ENCODE measurements at places on chromosomes 16 and 17.

DNA sequence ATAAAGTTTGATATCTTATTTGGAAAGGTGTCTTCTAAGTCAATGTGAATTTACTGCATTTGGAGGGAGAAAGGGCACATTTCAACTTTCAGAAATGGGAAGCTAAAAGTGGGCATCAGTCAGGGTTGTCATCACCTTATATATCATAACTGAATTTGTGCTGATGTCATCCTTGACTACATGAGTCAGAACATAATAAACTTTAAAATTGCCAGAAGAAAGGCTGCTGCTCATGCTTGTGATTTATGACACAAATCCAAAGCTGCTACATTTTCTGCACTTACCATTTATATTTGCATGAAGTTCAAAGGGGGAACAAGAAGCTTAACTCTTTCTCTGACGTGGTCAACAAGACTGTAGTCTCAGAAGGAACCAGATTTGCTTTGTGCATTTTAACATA is 196.6 kb downstream of the UTP18 start:
- DNase-seq: no peak

DNA sequence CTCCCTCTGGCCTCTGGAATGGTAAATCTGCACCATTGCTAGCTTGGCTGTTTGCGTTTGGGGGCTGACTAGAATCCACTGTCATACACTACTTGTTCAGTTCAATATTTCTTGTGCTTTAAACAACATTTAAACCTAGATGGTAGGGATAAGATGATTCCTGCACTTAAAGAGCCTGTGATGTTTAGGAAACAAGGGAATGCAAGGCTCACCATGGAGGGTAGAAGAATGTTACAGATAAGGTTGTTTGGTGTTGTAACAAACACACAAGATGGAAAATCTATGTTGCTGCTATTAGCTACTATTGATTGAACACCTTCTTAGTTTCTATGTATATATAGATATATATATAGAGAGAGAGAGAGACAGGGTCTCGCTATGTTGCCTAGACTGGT is 31.4 kb downstream of the YPEL2 start:
- DNase-seq: no peak

DNA sequence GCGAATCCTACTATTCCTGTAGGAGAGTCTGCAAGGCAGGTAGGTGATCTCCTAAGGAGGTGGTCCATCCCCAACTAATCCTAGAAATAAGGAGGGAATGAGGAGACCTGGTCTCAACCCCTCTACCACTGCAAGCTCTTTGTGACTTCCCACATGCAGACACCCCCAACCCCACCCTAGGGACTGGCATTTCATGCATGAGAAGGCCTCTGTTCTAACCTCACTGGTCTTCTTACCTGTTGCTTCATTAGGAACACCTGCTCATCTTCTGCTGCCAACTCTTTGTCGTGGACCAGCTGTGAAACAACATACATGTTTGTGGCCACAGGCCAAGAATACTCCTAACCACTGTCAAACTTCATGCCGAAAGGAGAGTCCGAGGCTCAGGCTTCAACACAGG is 22.6 kb downstream of the DYNC1LI2 start:
- no peak for DNase-seq

GRCh38 chr16:62213763-62214162 is 177.5 kb upstream of the CDH8 start:
- DNase-seq: no peak

DNA sequence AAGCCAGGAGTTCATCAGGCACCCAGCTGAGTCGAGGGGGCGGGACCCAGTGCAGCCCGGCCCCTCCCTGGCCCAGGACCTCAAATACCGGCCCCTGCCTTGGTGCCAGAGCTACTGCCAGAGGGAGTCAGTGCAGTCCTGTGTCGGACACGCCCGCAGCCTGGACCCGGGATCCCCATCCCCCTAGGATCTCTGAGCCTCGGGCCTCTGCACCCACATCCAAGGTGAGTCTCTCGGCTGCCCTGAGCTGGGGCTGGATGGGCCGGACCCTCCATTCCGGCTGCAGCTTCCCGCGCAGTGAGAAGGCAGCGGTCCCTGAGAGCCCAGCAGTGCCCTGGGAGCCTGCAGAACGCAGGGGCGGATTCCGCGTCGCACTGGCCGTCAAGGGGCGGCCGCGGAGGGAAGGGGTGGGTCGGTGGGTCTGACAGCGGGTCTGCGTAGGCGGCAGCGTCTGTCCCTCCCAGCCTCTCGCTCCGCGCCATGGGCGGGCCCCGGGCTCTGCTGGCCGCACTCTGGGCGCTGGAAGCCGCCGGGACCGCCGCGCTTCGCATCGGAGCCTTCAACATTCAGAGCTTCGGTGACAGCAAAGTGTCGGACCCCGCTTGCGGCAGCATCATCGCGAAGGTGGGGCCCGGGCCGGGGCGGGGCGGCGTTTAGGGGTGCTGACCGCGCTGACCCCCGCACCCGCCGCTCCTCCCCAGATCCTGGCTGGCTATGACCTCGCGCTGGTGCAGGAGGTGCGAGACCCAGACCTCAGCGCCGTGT is at the start of gene DNASE1L2:
TSS of gene DNASE1L2 (plus strand) at position 108 of the 765 bp plus-strand sequence. CDS start at position 481, 373 bp downstream.
- no peak for DNase-seq

GRCh38 chr17:42112552-42113176 is at the start of gene DHX58:
DHX58 (minus strand) TSS chr17:42112714; CDS start chr17:42111892, 822 bp downstream.
- peak; percentile 86 for DNase-seq

- DNase-seq: no peak
These were observed 2.0 kb upstream of the GSE1 start for GRCh38 chr16:85611194-85611443.

DNA sequence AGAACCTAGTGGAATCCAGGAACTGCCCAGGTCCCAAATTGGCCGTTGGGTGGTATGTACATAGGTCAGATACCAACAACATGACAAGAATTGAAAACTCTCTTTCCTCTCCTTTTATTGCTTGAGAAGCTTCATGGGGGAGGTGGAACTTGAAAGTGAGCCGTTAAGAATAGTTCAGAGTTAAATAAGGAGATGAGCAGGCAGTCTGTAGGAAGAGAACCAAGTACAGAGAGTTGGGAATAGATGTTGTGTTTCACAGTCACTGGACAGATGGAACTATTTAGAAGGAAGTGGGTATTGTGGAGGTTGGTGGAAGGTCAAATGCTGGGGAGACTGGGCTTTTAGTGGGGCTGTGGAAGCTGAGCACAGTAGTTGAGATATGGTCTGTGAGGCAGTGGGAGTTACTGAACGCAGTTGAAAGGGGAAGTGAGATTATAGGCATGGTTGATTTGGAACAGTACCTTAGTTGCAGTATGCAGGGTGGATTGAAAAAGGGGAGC is 26.4 kb downstream of the ARHGAP44 start:
- DNase-seq: no peak

DNA sequence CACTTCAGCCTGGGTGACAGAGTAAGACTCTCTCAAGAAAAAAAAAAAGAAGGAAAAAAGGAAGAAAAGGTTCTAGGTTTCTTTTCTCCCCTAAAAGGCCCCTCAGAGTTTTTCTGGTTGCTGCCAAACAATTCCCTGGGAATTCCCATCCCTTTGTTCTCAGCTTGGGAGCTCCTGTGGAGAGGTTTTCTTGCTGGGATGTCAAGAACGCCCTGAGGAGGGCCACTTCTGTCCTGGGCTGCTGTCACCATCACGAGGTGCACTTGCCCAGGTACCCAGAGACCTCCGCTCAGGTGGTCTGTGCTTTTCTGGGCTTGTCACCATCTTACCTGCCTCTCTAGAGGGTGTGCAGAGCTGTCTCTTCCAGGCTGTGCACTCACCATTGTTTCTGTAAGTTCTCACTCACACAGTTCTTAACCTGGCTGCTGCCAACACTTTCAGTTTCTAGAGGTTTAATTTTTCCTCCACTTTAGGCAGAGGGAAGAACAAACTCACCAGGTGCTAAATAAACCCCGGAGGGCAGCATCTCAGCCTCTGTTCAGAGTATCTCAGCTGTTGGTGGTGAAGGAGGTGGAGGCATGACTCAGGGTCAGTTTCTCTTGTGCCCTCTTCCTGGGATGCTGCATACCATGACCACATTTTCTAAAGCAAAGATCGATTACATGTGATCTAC is 2.4 kb upstream of the COX6A2 start:
- no peak for DNase-seq

DNA sequence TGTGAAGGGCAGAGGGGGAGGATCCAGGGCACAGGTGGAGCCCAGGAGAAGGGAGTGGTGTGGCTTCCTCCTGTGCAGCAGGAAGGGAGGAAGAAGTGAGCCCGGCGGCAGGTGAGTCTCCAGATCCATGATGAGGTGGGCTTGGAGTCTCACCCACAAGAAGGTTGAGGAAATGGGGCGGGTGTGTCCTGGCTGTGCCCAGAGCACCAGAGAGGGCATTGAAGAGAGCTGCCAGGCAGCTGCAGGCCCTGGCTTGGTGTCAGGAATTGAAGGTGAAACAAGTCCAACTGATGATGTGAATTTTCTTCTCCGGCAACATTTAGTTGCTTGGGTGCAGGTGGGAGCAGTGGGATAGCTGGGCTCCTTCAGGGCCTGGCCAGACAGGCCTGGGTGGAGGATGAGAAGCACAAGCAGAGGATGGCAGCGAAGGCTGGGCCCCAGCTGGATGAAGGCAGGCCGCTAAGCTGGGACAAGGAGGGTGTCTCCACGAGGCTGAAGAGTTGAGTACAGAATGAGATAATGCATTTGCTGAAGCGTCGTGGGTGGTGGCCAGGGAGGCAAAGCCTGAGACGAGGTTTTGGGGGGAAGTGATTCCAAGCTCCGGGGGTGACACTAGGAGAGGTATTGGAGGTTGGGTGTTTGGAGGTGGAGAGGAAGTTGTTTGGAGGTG is 18.3 kb downstream of the NT5M start:
- DNase-seq: no peak

DNA sequence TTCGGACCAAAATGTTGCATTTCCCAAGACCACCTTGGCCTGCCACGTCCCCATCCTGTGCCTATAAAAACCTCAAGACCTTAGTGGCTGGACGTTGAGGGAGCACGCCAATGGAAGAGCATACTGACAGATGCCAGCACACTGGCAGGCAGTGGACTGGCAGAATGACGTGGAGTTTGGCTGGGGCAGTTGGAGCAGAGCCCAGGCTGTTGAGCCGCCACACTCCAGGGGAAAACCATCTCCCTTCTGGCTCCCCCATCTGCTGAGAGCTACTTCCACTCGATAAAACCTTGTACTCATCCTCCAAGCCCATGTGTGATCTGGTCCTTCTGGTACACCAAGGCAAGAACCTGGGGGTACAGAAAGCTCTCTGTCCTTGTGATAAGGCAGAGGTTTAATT is 494.1 kb downstream of the CDH11 start:
- no peak for DNase-seq

- DNase-seq: no peak
These were observed 4.3 kb downstream of the LLGL1 start for GRCh38 chr17:18229771-18230170.

DNA sequence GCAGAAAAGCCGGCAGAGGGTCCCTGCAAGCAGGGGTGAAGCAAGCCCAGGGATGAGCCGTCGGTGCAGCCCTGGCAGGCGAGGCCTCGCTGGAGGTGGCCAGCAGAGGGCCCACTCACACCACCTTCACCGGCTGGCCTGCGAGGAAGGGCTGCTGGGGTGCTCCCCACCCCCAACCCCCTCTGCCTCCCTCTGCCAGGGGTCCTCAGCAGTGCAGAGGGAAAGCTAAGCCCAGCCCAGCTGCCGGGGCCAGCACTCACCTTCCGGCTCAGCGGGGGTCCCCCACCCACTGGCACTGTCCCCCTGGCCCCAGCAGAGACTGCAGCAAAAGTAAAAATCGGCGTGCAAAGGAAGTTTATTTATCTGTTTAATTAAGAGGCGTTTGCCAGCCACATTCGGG is 113.4 kb downstream of the ENGASE start:
- no peak for DNase-seq

DNA sequence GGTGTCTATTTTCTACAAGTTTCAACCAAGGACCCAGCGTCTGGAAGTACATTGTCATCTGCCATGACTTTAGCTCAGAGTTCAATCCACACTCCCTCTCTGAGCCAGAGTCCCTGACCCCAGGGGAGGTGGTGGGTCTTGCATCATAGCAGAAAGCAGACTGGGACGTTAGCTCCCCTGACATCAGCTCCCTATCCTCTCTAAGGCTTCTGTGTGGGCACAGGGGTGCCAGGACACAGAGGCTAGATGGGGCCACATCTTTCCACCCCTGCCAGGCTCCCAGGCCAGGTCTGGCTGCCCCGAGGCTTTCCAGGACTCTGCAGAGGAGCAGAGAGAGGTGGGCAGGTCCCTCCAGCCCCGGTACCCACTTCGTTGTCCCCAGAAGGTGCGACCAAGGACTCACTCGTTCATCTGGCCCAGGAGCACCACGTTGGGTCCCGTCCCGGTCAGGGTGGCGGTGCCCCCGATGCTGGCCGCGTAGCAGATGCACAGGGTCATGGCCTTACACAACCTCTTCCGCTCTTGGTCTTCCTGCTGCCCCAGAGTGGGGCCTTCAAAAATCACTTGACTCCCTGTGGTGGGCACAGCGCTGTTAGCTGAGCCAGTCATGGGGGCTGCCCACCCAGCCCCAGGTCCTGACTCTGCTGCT is 10.5 kb downstream of the SLC13A5 start:
- no peak for DNase-seq

DNA sequence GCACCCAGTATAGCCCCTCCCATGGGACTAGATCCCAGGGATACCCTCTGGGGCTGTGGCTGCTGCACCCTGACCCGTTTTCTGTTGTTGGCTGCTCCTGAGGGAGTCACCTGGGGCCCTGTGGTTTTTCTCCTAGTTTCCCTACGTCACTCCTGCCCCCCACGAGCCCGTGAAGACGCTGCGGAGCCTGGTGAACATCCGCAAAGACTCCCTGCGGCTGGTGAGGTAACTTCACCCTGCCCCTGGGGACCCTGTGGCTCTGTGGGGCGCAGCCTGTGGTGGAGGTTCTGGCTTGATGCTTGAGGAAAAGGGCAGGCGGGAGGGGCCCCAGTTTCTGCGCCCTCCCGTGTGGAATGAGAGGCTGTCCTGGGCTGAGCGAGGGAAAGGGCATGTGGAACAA is 27.2 kb downstream of the MGRN1 start:
- no peak for DNase-seq

- no peak for DNase-seq
These were observed 12.1 kb downstream of the ACLY start for GRCh38 chr17:41906465-41907184.

DNA sequence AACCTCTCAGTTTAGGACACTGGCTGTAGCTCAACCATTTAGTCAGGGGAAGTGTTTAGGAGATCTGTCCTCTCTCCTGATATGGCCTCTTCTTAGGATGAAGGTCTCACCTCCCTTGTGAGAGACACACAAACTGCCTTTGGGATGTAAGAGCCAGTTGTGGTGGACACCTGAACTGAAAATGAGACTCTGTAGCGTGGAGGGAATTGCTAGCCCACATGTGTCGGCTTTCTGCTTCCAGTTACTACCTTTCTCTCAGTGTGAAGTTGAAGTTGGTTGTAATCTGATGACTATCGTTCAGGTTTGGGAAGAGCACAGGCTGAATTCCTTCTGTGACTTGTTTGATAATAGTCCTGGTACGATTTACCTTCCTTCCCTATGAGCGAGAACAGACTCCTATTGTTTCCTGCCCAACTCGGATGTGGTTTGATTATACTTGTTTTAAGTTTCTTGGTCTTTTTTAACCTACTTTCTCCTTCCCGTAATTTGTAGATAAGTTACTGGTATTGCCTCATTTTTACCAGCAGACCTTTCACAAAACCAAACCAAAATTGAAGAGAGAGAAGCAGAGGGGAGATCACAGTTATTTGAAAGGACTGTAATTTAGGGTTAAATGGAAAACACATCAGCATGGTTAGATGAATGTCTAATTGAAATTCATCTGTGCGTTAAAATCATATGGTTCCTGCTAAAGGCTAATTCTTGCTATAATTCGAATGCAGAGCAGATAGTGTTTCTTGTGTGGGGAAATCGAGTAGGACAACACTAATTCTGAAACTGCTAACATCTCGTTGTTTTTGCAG is 43.2 kb downstream of the CLEC16A start:
- DNase-seq: peak; percentile 25
